ENCODE measurements at places on chromosomes 11 and 22. TPM values are rescaled to one million over a fixed set of nuclear protein-coding genes. Genes with fewer than 3 reads are reported as not detected.

DNA sequence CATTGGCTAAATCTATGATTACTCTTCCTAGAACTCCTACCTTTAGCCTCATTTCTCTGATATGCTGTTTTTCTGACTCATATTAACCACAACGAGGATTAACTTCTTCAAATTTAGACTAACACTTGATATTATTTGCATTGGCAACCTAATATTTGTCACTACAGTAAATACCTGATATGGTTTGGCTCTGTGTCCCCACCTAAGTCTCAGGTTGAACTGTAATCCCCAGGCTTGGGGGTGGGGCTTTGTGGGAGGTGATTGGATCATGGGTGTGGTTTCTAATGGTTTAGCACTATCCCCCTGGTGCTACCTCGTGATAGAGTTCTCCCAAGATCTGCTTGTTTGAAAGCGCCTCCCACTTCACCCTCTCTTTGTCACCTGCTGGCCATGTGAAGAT lies 17.1 kb upstream of the MED17 start:
- no peak for DNase-seq

- no peak for DNase-seq
Observed at GRCh38 chr11:96130061-96130620, 206.2 kb upstream of the MTMR2 start.

Gene ANKK1
- 0.60 TPM for polyA plus RNA-seq

Gene POU2AF2
- not detected for polyA plus RNA-seq

DNA sequence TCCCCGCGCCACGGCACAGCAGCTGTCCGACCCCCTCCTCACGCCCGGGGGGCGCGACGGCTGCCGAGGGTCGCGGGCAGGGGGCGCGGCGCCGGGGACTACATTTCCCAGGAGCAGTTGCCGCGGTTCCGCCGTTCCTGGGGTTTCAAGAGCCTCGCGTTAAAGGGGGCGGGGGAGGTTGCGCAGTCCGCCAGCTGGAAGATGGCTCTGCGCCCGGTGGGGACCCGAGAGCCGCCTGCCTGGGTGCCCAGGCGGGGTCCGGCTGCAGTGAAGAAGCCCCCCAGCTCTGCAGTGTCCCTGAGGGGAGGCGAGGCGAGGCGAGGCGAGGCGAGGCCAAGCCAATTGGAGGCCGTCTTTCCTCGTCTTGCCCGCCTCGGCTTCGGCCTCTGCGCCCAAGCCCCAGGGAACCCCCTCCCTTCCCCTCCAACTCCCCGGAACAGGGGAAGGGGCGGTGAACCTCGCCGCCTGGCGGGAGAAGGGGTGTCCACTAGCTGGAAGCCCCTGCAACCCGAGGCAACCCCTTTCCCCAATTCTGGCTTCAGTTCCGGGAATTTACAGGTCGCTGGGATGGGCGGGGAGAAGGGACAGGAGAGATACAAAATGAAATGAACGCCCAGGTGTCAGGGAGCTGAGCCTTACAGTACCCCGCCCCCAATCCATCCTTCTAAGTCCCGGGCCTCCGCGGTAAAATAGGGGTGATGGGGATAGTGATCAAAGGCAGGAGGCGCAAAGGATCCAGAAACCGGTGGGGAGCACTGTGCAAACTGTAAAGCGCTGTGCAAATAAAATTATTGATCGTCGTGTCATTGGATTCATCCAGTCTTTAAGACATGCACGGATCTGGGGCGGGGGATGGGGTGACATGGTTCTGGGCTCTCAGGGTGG lies 5.2 kb upstream of the GCAT start:
- peak; percentile 81 for DNase-seq

Gene IL17REL
- 0.08 TPM for polyA plus RNA-seq

Gene BTG4
- polyA plus RNA-seq, result not detected

DNA sequence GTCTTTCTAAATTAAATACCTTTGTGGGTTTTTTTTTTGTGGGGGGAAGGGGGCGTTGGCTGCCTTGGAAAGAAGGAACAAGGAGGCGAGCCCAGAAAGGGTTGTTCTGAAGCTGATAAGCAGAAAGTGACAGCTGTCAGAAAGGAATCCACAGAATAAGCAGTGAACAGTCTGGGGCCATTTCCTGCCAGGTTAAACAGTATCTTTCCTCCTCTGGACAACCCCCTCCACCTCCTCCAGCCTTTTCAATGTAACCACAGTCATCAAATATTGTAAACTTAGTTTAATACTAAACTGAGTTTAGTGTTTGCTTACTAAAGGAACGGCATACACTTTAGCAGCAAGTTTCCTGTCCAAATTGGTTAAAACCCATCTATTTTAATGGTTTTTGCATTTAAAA lies 271.2 kb upstream of the SYN3 start:
- no peak for DNase-seq

DNA sequence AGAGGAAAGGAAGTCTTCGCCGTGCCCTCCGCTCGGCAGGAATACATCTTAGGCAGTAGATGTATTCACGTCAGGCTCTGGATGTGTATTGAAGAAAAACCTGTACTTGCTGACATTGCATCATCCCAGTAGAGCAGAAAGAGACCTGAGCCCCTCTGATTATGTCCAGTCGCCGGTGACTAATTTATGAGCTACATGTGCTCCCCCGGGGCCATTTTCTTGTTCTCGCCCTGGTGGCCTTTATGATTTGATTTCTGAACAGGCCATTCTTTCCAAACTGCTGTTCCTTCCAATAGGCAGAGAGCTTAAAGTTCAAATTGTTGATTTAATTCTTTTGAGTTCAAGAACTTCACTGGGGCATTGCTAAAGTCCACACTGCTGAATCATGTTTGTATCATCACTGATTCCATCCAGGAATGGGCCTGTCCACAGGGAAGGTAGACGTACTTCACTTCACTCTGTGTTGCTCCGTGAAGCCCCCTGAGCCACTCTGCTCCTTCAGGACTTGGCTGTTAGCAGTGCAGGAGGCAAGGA lies 137.3 kb upstream of the RASSF10 start:
- peak; percentile 15 for DNase-seq

DNA sequence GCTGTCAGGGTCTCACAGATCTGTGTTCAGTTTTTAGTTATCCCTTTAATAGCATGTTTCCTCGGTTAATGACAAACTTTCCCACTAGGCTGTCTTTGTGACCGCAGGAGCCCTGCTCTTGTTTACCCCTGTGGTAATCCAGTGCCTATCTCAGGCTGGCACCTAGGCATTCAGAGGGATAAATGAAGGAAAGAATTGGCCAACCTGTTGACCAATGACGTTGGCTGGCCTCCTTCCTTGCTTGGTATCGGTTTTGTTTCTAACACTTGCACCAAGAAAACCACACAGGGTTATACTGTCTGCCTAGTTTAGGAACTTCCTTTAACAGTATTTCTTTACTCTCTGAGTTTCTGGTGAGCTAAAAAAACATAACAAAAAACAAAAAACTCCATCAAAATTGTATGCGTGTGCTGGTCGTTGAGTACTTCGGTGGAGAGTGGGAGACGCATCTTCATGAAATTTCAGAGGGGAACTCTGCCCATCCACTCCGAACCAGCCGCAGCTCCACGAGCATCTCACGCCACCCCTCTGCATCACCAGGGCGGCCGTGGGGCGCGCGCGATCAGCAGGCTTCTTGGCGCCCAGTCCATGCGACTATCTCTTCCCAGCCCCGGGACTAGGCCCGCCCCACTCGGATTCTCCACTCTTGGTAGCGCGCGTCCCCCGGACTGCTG lies 563 bp upstream of the ENDOD1 start:
- DNase-seq, result no peak

- DNase-seq, result no peak
Observed at GRCh38 chr22:43994416-43994815, 29.7 kb upstream of the PARVB start.

Gene RAG1
- polyA plus RNA-seq, result 2.8 TPM

- DNase-seq, result no peak
Observed at GRCh38 chr22:44464000-44464399, 34.0 kb downstream of the RTL6 start.

- no peak for DNase-seq
Observed at GRCh38 chr11:88469561-88470225, 132.2 kb upstream of the CTSC start.

- DNase-seq, result no peak
Observed at GRCh38 chr11:1138097-1138496, 19.7 kb upstream of the MUC5AC start.

GRCh38 chr22:49642331-49642730 lies 185.3 kb downstream of the BRD1 start:
- DNase-seq, result no peak

- DNase-seq, result no peak
Observed at GRCh38 chr11:122337241-122337640, 221.2 kb upstream of the BLID start.

DNA sequence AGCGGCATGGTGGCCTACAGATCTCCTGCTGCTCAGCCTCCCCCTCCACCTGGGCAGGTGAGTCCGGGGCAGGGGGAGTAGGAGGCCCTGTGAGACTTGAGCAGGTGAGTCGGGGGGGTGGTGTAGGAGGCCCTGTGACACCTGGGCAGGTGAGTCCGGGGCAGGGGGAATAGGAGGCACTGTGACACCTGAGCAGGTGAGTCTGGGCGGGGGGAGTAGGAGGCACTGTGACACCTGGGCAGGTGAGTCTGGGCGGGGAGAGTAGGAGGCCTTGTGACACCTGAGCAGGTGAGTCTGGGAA lies 299.3 kb downstream of the BRD1 start:
- no peak for DNase-seq

Gene OAF
- 36.7 TPM for polyA plus RNA-seq

DNA sequence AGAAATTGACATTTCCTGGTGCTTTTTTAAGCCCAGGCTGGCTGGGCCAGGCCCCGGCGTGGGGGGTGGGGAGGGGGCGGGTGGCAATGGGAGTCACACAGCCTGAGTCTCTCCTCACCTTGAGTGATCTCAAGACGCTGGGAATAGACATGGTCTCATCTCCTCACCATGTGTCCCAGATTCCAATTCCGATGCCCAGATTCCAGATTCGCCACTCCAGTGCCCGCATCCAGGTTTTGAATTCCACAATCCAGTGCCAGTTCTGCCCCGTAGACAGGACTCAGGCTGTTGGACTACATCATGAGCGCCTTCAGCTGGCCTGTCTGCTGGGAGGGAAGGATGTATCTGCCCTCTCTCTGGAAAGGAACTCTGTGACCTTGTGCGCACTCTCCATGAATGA lies 19.1 kb downstream of the KCNC1 start:
- DNase-seq, result no peak

DNA sequence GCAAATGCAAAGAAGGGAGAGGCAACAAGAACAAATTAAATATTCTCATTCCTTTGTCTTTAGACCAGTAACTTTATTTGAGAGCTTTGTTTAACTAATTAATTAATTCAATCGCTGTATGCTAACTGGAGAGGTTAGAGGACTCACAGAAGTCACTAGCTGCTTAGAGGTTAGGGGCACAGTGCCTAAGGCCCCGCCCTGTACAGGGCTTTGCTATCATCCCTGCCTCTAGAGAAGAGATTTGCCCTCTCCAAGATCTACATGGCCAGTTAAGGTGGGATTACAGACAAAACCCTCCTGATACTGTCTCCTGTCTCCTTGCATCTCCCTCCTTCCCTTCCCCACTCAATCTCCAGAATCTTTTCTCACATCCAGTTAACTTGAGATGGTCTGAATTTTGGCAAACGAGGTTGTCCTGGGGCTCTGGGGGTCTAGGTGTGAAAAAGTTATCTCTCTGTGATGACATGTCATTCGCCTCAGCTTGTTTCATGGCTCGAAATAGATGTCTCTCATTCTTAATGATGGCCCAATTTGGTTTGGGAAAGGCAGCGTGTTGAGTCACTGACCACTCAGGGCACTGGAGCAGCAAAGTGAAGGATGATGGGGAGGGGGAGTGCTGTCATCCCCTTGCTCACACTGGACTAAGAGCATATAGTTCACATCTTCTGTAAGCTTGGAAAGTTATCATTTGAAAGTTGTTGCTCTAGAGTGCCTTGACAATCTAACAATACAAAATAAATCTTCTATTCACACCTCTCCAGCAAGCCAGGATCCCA lies 190.9 kb downstream of the KIRREL3 start:
- DNase-seq, result no peak

Gene GATD1
- polyA plus RNA-seq, result 65.7 TPM

DNA sequence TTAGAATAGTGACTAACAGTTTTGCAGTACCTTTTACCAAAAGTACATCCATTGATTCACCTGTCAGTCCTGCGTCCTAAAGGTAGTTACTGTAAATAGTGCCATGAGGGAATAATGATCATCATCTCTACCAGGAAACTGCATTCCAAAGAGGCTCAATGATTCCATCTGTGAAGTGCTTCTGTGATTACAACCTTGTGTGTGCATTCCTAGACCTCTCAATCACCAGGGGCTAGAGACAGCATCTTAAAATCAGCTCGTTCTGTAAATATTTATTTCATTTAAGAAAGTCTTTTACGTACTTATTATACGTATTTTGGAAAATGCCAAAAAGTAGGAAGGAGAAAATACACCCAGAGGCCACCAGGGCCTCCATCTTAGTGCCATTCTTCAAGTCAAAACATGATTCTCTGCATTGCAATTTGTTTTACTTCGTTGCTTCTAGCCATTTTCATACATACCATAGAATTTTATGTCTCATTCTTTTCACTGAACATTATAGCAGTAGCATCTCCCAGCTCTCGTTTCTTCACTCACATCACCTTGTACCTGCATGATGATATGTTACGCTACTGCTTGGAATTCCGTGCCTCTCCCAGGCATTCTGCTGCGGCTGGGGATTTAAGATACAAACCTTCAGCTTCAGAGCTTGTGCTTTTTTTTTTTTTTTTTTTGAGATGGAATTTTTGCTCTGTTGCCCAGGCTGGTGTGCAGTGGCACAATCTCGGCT lies 117.0 kb downstream of the SEZ6L start:
- no peak for DNase-seq

GRCh38 chr11:15730995-15731385 lies 616.3 kb downstream of the INSC start:
- DNase-seq, result no peak

Gene LSP1
- 1.8 TPM for polyA plus RNA-seq

DNA sequence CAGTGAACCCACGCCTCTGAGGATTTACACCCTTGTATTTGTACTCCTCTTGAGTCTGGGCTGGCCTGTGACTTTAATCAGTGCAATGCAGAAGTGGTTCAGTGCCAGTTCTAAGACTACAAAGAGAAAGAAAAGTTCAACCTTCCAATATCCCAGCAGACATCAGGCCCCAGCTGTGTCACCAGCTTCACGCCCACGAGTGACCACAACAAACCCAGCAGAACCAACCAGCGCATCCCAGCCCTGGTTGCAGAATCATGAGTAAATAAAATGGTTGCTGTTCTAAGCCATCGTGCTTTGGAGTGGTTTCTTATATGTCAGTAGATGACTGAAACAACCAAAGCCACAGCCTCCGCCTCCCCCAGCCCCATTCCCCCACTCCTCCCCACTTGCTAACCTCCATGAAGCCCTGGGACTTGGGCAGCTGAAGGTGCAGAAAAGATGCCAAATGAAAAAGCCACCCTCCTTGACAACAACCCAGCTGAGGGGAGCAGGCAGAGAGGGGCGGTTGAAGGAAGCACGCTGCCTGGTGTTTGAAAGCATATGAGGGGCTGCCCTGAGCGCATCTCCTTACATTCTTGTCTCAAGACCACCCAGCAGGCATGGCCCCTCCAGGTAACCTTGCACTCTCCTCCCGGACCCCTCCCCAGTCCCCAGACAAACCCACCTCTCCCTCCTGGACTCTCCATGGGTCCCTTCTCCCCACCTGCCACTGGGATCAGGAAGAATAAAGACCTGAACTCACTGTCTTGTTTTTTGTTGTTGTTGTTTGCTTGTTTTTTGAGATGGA lies 20.9 kb downstream of the TSKU start:
- DNase-seq, result no peak

GRCh38 chr22:37848587-37849088 lies 581 bp upstream of the EIF3L start:
- DNase-seq, result no peak

Gene EFEMP2
- polyA plus RNA-seq, result 102 TPM

All from left kidney (tissue), 8 donors.